Naive B cell (primary cell): ENCODE measurements at places on chromosomes 1 and 21. TPM values are rescaled to one million over a fixed set of nuclear protein-coding genes. Genes with fewer than 3 reads are reported as not detected.

DNA sequence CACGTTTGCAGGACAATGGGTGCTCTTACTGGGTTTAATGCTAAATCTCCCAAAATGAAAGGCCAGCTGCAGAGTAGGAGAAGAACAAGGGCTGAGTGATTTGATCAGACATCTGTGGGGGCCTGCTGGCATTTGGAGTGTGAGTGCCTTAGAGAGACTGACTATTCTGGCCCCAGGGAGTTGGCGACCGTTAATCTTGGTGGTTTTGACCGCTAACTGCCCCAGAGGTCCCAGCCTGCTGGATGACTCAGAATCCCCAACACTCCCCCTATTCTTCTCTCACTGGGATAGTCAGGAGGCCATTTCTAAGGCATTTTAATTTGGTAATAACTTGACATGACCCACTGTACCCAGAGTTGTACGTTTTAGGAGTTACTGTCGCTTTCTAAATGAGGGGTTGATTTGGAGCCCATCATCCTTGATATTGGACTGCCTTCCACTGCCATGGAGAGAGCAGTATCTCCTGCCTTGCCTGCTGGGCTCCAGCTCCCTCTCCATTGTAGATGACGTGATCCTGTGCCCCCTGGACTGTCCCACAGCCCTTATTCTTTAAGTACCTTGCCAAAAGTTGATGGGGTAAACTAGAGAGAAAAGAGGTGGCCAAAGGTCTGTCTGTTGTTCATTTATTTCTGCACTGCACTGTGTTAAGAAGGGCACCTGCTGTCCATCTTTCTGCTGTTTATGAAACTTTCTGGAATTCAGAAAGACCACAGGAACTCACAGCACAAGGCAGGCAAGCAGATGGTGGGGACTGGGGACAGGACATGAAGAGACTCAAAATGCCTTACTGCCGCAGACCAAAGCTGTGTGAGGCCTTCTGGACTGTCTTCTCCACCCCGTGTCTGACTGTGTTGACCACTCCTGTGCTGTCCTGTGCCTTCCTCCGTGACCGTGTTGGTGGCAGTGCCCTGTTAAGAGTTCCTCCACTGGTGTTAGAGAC is 98.2 kb upstream of the ARTN start:
- peak overlapping the region; percentile 89 for H3K27ac ChIP-seq
- peaks cover 12% of the 10 kb centered on the region for H3K36me3 ChIP-seq
- peaks cover 62% of the 10 kb centered on the region for H3K4me1 ChIP-seq
- H3K4me3 ChIP-seq: no peak overlapping the region
- no peak for DNase-seq
- H3K27me3 ChIP-seq: no peaks in the 10 kb centered on the region

- H3K4me1 ChIP-seq: no peaks in the 10 kb centered on the region
- no peak for DNase-seq
- no peak overlapping the region for H3K27ac ChIP-seq
- peaks cover 8% of the 10 kb centered on the region for H3K36me3 ChIP-seq
- H3K4me3 ChIP-seq: no peak overlapping the region
- no peaks in the 10 kb centered on the region for H3K27me3 ChIP-seq
Observed at GRCh38 chr1:58282623-58283387, 263.7 kb downstream of the OMA1 start.

DNA sequence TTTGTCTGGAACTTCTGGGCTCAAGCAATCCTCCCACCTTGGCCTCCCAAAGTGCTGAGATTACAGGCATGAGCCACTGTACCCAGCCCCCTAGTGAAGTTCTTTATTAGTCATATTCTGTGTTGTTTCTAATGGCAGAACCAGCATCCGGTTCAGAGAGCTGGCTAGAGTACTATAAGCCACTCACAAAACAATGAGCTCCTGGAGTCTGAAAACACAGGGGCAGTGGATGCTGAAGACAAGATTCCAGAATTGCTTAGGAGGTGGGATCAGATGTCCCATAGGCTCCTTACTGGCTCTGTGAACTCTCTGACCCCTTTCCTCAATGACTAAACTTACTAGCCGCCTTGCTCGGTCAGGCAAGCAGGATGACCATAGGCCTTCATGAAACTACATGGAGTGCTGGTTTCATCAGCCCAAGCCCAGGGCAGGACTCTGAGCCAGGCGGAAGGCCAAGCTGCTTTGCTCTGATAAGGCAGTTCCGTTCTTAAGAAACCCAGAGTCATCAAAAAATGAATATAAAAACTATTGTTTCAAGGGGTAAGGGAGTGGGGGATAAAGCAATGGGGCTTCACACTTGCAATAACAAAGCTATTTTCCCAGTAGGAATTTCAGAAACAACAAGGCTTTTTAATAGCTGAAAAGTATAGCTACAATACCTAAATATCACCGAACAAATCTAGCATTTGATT is 8.1 kb downstream of the MTHFR start:
- no peak for DNase-seq
- no peaks in the 10 kb centered on the region for H3K27me3 ChIP-seq
- no peak overlapping the region for H3K27ac ChIP-seq
- H3K36me3 ChIP-seq: peaks cover 5% of the 10 kb centered on the region

DNA sequence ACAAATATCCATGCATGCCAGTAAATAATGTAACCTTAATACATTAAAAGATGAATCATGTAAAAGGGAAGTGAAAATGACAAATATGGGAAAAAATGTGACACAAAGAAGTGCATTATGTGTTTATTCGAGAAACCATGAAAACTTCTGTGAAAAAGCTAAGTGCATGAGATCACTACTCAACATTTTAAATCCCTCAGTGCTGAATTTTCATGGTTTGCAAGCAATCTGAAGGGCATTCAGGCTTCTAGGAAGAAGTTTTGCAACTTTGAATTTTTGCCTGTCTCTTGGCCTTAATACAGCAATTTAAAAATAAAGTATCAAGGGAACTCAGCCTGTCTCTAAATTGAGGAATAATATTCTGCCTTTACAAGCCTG is 78.2 kb downstream of the MAP3K7CL start:
- peaks cover 17% of the 10 kb centered on the region for H3K4me1 ChIP-seq
- H3K27ac ChIP-seq: peak overlapping the region; percentile 34
- H3K27me3 ChIP-seq: no peaks in the 10 kb centered on the region
- peak overlapping the region; percentile 0 for H3K4me3 ChIP-seq

- DNase-seq: no peak
- no peak overlapping the region for H3K27ac ChIP-seq
- H3K4me3 ChIP-seq: no peak overlapping the region
- H3K4me1 ChIP-seq: peaks cover 31% of the 10 kb centered on the region
- H3K36me3 ChIP-seq: peaks cover 23% of the 10 kb centered on the region
Observed at GRCh38 chr1:19792237-19793002, 7.3 kb downstream of the TMCO4 start.

- no peak overlapping the region for H3K27ac ChIP-seq
- H3K27me3 ChIP-seq: no peaks in the 10 kb centered on the region
- H3K4me3 ChIP-seq: no peak overlapping the region
- H3K4me1 ChIP-seq: no peaks in the 10 kb centered on the region
- no peak for DNase-seq
Observed at GRCh38 chr1:12528021-12528852, 89.8 kb downstream of the DHRS3 start.

DNA sequence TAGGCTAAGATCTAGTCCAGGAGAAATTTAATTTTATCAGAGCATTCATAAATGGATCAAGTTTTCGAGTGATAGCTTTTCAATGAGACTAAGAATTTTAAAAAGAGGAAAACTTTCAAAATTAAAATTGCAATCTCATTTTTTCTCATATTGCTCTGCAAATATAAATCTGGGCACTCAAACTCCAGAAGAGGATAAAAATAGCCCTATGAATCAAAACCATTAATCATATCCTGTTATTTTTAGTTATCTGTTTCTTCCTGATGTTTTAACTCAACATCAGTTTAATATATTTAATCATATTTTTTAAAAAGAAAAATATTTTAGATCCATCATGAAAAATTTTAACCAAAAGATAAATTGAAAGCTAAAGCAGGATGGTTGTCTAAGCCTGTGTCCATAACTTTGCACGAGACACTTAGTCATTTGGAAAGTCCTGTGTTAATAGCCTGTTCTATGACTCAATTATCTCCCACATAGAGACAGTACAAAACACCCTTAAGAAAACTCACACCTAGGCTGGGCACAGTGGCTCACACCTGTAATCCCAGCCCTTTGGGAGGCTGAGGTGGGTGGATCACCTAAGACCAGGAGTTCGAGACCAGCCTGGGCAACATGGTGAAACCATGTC is 17.1 kb upstream of the PRRC2C start:
- no peaks in the 10 kb centered on the region for H3K27me3 ChIP-seq
- no peak overlapping the region for H3K27ac ChIP-seq
- H3K4me3 ChIP-seq: no peak overlapping the region

DNA sequence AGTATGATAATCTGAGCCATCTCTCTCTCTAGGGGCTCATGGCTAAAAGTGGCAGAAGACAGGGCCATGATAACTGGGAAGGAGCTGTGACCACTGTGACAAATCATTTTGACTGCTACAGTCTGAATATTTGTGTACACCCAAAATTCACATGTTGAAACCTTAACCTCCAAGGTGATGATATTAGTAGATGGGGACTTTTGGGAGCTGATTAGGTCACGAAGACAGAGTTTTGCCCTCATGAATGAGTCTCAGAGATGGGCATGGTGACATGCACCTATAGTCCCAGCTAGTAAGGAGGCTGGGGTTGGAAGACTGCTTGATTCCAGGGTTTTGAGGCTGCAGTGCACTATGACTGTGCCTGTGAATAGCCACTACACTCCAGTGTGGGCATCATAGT is 174.9 kb downstream of the PLD5 start:
- H3K4me1 ChIP-seq: no peaks in the 10 kb centered on the region
- peaks cover 4% of the 10 kb centered on the region for H3K27me3 ChIP-seq
- H3K4me3 ChIP-seq: no peak overlapping the region
- no peak for DNase-seq
- H3K27ac ChIP-seq: no peak overlapping the region
- no peaks in the 10 kb centered on the region for H3K36me3 ChIP-seq

DNA sequence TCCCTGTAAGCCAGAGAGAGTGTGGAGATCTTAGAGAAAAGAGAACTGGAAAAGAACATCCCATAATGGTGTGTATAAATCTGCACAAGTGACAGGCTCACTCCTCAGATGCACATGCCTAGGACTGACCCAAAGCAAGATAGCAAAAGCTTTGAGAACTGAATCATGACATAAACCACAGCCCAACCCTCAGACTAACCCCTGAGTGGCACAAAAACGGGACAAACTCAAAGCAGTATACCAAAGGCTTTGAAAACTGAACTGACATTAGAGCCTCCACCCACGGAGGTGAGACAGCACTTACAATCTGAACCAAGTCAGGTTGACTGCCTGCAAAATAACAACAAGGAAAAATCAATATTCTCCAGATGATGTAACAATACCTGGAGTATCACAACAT is 70.8 kb downstream of the TIAM1 start:
- no peak for DNase-seq
- H3K36me3 ChIP-seq: peaks cover 7% of the 10 kb centered on the region
- H3K27ac ChIP-seq: no peak overlapping the region
- H3K4me1 ChIP-seq: no peaks in the 10 kb centered on the region
- no peak overlapping the region for H3K4me3 ChIP-seq

- peak overlapping the region; percentile 4 for H3K4me3 ChIP-seq
- H3K27me3 ChIP-seq: peaks cover 23% of the 10 kb centered on the region
- no peaks in the 10 kb centered on the region for H3K36me3 ChIP-seq
- no peak overlapping the region for H3K27ac ChIP-seq
- H3K4me1 ChIP-seq: no peaks in the 10 kb centered on the region
Observed at GRCh38 chr1:8976896-8977450, 31.3 kb downstream of the CA6 start.

GRCh38 chr1:61157468-61157987 is 75.2 kb downstream of the NFIA start:
- H3K4me3 ChIP-seq: no peak overlapping the region
- H3K27me3 ChIP-seq: no peaks in the 10 kb centered on the region
- H3K36me3 ChIP-seq: no peaks in the 10 kb centered on the region
- DNase-seq: no peak

- DNase-seq: no peak
- no peak overlapping the region for H3K4me3 ChIP-seq
- no peak overlapping the region for H3K27ac ChIP-seq
- no peaks in the 10 kb centered on the region for H3K27me3 ChIP-seq
- peaks cover 7% of the 10 kb centered on the region for H3K36me3 ChIP-seq
- H3K4me1 ChIP-seq: no peaks in the 10 kb centered on the region
Observed at GRCh38 chr21:28699596-28700259, 292.9 kb downstream of the LTN1 start.

The SLAMF9 gene
- not detected for polyA plus RNA-seq

The NES gene
- polyA plus RNA-seq: not detected

The BTBD19 gene
- 0.57 TPM for polyA plus RNA-seq

The RAB25 gene
- not detected for polyA plus RNA-seq
